ENCODE measurements at places on chromosomes 2 and 18.
A peak's percentile ranks its signal among the peaks of the same experiment; 100 is the strongest.

- no peak for DNase-seq
Observed at GRCh38 chr18:77131652-77132368, 773 bp downstream of the MBP start.

DNA sequence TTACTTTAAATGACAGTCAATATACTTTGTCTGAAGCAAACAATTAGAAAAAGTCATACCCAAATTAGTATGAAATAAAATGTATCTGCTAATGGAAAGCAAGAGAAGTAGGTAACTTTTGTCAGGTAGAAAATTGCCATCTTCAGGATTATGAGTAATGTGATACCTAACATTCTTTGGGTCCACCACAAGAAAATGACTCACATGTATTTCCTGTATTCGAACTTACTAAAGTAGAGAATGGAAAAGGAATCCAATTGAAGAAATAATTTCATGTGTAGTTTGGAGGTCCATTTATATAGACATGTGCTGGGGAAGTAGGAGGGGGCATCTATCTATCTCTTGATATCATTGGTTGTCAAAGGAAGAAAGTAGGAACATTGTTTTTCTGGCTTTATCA, 636.2 kb upstream of the CHAC2 start:
- DNase-seq = peak; percentile 66

DNA sequence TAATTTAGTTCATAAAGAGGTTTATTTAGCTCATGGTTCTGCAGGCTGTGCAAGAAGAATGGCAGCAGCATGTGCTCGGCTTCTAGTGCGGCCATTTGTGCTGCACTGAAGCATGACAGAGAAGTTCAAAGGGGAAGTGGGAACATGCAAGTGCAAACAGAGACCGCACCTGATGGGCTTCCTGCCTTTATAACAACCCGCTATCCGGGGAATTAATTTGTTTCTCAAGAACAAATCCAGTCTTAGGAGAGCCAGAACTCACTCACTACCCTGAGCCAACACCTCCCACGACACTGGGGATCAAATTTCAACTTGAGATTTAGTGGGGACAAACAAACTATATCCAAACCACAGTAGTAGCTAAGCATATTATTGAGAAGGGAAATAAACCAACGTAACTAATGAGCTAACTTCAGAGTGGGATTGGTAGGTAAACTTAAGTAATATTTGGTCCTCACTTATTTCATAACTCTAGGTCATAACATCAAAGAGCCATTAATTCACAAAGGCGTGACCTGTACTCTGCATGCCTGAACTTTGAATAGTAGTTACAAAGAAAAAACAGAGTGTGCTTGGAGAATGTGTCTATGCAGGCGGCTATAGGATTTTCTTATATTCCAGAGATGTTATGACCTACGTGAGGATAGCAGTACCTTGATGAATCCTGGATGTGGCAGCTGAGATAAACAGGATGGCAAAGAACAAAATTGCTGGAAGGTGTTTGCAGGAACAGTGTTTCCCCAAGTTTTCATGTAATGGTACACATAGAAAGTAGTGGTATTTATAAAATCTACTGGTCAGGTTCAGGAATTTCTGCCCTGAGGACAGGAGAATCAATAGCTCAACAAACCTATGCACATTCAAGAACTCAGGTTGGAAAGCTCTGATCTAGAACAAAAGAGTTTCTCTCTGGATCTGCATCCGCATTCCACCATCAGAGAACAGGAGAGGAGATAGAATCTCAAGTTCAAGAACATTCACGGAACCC, 845.9 kb upstream of the ID2 start:
- peak; percentile 22 for DNase-seq

DNA sequence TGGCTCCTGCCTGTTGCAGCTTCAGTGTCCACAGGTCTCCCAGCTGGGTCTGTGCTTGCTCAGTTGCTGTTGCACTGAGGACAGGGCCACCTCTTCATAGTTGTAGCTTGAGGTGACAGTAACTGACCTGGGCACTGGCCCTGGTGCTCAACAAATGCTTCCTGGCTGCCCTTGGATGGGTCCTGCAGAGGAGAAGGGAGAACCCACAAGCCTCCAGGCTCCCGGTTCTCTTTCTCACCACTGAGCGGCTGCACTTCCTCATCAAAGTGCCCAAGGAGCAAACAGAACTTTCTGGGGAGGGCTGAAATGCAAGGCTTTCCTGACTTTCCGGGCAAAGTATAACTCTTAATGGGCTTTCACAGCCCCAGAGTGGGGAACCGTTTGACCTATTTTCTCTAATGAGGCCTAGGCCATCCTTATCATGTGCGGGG, 38.7 kb downstream of the LCT start:
- no peak for DNase-seq

DNA sequence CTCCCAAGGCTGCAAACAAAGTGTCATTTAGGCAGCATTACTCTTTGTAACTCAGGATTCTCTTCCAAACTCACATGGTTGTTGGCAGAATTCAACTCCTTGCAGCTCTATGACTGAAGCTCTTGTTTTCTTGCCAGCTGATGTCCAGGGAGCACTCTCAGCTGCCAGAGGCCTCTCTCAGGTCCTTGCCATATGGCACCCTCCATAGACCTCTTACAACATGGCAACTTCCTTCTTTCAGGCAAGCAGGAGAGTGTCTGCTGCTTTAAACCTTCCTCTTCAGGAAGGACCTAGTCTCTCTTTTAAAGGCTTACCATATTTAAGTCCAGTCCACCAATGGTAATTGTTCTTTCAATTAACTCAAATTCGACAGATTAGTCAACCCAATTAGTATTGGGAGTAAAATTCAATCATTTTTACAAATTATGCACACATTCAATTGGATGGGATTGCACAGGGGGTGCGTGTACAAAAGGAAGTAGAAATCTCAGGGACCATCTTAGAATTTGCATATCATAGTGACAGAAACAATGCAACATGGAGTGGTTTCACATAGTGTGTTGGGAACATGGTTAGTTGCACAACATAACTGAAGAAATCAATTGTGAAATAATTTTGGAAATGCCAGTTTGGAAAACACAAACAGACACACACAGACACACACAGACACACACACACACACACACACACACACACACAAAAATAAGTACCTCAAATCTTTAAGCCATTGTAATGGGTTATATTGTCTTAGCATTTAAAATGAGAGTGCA, 893.5 kb upstream of the ZEB2 start:
- no peak for DNase-seq

GRCh38 chr18:65091744-65092329, 659.0 kb upstream of the CDH7 start:
- peak; percentile 18 for DNase-seq

DNA sequence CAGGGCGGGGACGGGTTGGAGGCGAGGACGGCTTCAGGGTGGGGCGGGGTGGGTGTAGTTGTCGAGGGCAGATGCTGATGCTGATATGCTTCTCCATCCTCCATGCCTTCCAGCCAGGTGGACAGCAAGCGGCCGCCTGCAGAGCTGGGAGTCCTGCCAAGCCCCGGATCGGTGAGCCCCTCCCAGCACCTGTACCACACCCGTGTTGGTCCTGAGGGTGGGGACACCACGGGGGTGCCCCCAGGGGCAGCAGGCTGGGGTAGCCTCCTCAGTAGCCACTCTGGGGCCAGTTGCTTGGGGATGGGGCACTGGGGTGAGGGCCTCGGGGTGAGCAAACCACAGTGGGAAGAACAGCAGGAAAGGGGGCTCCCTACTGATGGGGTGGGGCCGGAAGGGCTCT, 2.6 kb downstream of the ANO7 start:
- no peak for DNase-seq

- DNase-seq = no peak
Observed at GRCh38 chr2:195251214-195251613, 405.8 kb upstream of the SLC39A10 start.

DNA sequence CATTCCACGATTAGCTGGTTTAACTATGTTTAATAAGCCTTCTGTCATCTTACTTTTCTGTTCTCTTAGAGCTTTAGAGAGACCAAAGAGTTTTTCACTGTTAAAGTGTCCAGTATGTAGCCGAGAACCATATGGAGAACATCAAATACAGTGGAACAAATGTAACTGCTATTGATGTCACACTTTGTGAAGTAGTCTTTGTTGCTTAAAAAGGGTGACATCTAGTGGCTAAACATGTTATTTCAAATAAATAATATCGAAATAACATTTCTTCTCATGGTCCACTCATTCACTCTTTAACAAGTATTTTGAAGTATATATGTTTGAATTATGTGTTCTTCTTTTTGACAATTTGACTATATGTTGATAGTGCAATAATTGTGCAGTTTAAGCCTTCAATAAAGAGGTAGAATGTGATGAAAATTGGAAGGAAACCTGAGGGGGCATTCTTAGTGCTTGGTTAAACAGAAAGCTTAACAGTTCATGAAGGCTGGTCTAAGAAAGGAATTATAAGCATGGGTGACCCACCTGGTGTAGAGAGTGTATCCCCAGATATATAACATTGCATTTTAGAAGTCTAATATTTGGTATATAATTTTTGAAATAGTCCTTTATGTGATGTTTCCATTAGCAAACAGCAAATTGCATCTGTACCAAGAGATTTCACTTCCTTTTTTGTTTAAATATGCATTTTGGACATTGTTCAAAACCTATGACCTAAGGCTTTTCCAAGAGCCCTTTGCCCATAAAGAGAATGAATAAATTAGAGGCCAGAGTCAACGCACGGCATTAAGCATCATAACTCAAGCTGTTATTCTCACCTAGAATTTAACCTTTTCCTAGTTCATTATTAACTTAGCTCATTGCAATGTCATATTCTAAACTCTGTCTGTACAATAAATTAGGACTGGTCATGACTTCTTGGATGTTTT, 112.1 kb downstream of the KYNU start:
- peak; percentile 62 for DNase-seq
